ENCODE measurements at places on chromosomes 3 and 15.
A peak's percentile ranks its signal among the peaks of the same experiment; 100 is the strongest.

- no peak overlapping the region for H3K4me3 ChIP-seq
- peaks cover 25% of the 10 kb centered on the region for H3K4me1 ChIP-seq
- no peak overlapping the region for H3K27ac ChIP-seq
These were observed 138.8 kb upstream of the HACD2 start for GRCh38 chr3:123723522-123724168.

DNA sequence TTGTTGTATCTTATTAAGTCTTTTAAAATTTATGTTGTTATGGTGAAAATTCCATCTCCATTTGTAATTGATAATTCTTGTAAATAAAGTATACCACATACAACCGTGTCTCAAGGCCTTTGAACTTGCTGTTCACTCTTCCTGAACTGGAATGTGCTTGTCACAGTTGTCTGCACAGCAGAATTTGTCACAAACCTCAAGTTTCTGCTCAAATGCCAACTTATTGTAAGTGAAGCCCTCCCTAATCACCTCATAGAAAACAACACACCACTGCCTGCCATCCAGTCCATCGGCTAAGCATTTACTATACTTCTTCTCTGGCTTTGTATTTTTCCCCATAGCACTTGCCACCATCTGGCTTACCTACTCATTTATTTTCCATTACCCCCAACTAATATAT is 192.3 kb downstream of the THRB start:
- no peaks in the 10 kb centered on the region for H3K36me3 ChIP-seq
- no peaks in the 10 kb centered on the region for H3K27me3 ChIP-seq
- no peak for DNase-seq
- H3K4me3 ChIP-seq, result no peak overlapping the region

GRCh38 chr3:57062101-57062631 is 1.7 kb downstream of the SPATA12 start:
- H3K4me1 ChIP-seq, result peaks cover 15% of the 10 kb centered on the region
- H3K4me3 ChIP-seq, result no peak overlapping the region
- H3K27ac ChIP-seq, result peak overlapping the region; percentile 30
- no peaks in the 10 kb centered on the region for H3K27me3 ChIP-seq

DNA sequence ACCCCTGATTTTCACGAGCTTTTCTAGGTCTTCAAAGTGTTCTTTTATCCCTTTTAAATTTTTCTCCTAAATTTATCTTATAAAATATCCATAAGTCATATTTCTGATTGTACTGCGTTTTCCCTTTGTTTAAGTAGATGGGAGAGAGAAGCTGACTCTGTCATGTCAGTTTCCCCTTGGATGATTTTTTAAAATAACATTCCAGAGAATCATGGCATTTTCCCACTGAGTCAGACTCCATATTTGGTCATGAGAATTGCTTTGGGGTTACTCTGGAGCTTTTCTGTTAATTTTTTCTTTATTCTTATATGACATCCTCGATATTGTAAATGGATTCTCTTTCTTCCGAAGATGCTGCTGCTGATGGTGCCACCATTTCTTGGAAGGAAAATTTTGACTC is 28.6 kb upstream of the UMPS start:
- peaks cover 14% of the 10 kb centered on the region for H3K4me1 ChIP-seq
- H3K4me3 ChIP-seq, result no peak overlapping the region
- no peaks in the 10 kb centered on the region for H3K27me3 ChIP-seq
- no peak for DNase-seq

- H3K4me1 ChIP-seq, result peaks cover 40% of the 10 kb centered on the region
- H3K36me3 ChIP-seq, result peaks cover 24% of the 10 kb centered on the region
- H3K27me3 ChIP-seq, result no peaks in the 10 kb centered on the region
- no peak overlapping the region for H3K27ac ChIP-seq
These were observed 5.4 kb downstream of the PCBP4 start for GRCh38 chr3:51961602-51962569.

DNA sequence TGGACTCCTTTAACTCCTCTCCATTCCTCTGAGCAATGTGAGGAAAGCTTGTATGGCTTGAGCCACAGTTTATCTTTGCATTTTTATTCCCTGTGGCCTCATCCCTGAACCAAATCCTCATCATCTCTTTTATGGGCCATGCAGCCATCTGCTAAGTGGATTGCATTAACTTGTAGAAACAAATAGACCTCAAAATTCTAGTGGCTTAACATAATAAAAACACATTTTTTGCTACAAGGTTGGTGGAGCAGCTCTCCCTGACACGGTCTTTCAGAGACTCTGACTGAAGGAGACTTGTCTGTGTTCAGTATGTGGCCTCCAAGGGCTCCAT is 135.3 kb downstream of the RPL22L1 start:
- no peaks in the 10 kb centered on the region for H3K36me3 ChIP-seq
- H3K27me3 ChIP-seq, result no peaks in the 10 kb centered on the region
- DNase-seq, result no peak
- no peak overlapping the region for H3K27ac ChIP-seq
- H3K4me1 ChIP-seq, result no peaks in the 10 kb centered on the region

GRCh38 chr3:13479332-13479581 is 849 bp upstream of the HDAC11 start:
- peak overlapping the region; percentile 95 for H3K27ac ChIP-seq
- peak; percentile 53 for DNase-seq
- H3K36me3 ChIP-seq, result no peaks in the 10 kb centered on the region
- no peaks in the 10 kb centered on the region for H3K27me3 ChIP-seq
- peaks cover 12% of the 10 kb centered on the region for H3K4me1 ChIP-seq

DNA sequence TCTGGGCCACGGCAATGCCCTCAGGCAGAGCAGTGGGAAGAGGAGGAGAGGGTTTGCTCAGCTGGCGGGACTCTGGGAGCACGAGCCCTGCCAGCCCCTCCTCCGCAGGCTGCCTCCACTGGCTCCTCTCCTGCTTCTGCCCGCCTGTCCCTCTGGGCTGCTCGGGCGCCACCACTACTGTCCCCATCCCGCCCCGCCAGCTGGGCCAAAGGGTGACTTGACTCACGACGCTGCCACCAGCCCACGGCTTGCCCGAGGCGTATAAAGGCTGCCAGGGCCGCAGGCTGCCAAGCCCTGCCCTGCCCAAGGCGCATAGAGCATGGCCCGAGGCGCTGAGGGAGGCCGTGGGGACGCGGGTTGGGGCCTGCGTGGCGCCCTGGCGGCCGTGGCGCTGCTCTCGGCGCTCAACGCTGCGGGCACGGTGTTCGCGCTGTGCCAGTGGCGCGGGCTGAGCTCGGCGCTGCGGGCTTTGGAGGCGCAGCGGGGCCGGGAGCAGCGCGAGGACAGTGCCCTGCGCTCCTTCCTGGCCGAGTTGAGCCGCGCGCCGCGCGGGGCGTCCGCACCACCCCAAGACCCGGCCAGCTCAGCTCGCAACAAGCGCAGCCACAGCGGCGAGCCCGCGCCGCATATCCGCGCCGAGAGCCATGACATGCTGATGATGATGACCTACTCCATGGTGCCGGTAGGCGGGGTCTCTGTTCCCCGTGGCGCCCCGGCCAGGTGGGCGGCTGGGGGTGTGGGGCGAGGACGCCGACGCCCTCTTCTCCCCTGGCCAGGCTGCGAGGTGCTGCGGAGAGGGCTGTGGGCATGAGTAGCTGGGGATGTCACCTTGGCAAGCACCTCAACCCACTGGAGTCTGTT is at the start of gene GLDN:
Gene GLDN (plus strand): TSS at position 290 of the 861 bp plus-strand sequence. CDS start 30 bp downstream, at position 320.
- H3K4me1 ChIP-seq, result peaks cover 24% of the 10 kb centered on the region
- no peaks in the 10 kb centered on the region for H3K36me3 ChIP-seq
- peak within 1 kb of the TSS; percentile 73 for H3K27ac ChIP-seq
- H3K27me3 ChIP-seq, result no peaks in the 10 kb centered on the region

- no peak for DNase-seq
- no peak overlapping the region for H3K27ac ChIP-seq
- peaks cover 4% of the 10 kb centered on the region for H3K27me3 ChIP-seq
- no peaks in the 10 kb centered on the region for H3K36me3 ChIP-seq
These were observed 3.0 kb downstream of the DGKG start for GRCh38 chr3:186359078-186359477.

DNA sequence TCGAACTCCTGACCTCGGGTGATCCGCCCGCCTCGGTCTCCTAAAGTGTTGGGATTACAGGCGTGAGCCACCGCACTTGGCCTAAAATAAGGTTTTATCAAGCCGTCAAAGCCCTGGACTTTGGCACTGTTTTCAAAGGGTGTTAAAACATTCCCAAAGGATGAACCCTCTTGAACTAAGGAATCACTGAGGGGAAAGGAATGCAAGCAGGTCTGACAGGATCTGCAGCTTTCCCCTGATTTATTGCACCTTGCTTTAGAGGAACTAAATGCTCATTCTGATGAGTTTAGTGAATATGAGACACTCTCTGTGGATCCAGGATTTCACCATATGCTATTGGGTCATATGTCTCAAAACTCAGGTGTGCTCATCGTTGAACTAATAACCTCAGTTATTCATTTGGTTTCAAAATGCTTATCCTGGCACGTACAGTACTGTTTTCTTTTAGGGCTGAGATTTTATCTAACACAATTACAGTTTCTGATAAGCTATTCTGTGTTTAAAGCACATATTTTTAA is 63.0 kb upstream of the TSC22D2 start:
- H3K4me3 ChIP-seq, result no peak overlapping the region
- no peak for DNase-seq
- no peaks in the 10 kb centered on the region for H3K27me3 ChIP-seq
- H3K4me1 ChIP-seq, result peaks cover 14% of the 10 kb centered on the region

DNA sequence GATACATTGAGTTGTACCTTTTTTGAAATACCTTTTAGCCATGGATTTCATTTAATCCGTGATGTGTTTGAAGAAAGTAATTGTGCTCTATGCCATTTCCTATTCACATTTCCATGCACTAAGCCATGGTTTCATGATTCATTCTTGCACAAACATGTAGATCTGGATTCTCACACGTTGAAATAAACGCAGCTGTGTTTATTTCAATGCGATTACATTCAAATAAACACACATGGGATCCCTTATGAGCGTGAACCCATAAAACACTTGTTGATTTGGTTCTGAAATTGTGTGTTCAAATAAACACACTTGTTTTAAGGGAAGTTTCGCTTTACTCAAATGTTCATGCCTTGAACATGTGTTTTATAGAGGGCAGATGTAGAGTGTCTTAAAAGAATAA is 39.2 kb downstream of the BBX start:
- H3K4me1 ChIP-seq, result peaks cover 13% of the 10 kb centered on the region
- H3K27ac ChIP-seq, result no peak overlapping the region
- no peaks in the 10 kb centered on the region for H3K36me3 ChIP-seq
- H3K4me3 ChIP-seq, result no peak overlapping the region
- no peaks in the 10 kb centered on the region for H3K27me3 ChIP-seq
- DNase-seq, result no peak

GRCh38 chr15:90030376-90030775 is 29.3 kb downstream of the ZNF710 start:
- H3K27ac ChIP-seq, result no peak overlapping the region
- H3K4me1 ChIP-seq, result peaks cover 28% of the 10 kb centered on the region
- H3K4me3 ChIP-seq, result no peak overlapping the region

- no peaks in the 10 kb centered on the region for H3K36me3 ChIP-seq
- no peak for DNase-seq
- H3K4me1 ChIP-seq, result peaks cover 26% of the 10 kb centered on the region
- no peak overlapping the region for H3K27ac ChIP-seq
These were observed 30.6 kb downstream of the LDHAL6B start for GRCh38 chr15:59237119-59237855.

- no peak for DNase-seq
- H3K36me3 ChIP-seq, result no peaks in the 10 kb centered on the region
- H3K4me1 ChIP-seq, result peaks cover 11% of the 10 kb centered on the region
- no peaks in the 10 kb centered on the region for H3K27me3 ChIP-seq
These were observed 332.0 kb upstream of the SLCO3A1 start for GRCh38 chr15:91521548-91521947.

DNA sequence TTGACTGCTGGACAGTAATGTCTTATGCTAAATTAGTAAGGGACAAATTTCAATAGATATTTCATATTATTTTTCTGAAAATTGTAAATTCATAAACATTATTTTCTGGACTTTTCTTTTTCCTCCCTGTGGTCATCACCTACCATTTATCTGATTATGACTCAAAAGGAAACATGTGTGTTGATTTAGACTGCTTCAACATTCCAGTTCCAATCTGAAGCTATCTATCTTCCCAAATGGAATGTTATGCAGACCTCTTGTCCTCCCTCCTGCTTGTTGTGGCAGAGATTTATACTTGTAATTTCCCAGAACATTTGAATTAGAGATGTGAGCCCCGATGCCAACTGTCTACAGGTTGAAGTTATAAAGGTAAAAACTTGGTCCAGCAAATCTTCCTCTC is 803.4 kb downstream of the TUSC7 start:
- no peaks in the 10 kb centered on the region for H3K4me1 ChIP-seq
- no peak overlapping the region for H3K27ac ChIP-seq
- no peaks in the 10 kb centered on the region for H3K27me3 ChIP-seq
- H3K4me3 ChIP-seq, result no peak overlapping the region
- no peak for DNase-seq
- no peaks in the 10 kb centered on the region for H3K36me3 ChIP-seq

DNA sequence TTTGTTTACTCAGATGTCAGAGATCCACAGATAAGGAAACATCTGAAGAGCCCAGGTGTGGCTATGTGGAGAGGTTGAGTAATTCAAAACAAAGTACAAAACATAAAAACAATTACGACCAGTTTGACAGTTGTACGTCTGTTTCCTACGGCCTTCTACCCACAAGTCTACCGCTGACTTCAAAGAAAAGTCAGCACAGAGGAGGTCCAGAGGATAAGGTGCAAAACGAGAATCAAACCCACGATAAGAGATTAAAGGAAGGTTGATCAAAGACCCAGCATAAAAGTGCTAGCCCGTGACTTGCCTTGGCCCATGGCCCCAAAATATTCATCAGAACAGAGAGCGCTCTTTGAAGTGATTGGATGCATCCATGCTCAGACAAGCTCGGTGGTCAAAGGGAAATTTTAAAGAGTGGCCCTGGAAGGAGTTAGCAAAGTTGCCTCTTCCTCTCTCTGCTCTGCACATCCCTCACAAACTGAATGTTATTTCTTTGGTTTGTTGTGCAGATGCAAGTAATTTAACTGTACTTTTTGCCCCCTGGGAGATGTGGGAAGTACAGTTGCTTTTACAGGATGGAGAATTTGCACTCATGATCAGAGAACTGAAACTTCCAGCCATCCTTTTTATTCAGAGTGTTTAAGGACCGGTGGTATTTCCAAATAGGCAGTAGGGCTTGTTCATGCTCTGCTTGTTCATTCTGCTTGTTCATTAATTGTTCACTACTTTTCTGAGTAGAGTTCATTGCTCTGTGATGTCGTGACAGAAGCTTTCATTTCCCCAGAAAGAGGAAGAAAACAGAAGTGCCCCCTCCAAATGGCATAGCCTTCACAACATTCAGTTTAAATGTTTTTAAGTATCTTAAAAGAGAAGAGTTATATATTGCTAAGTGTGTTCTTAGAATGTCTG is 31.1 kb downstream of the MME start:
- H3K4me1 ChIP-seq, result no peaks in the 10 kb centered on the region
- H3K27ac ChIP-seq, result no peak overlapping the region
- DNase-seq, result no peak
- H3K36me3 ChIP-seq, result no peaks in the 10 kb centered on the region
- no peaks in the 10 kb centered on the region for H3K27me3 ChIP-seq

- H3K27me3 ChIP-seq, result no peaks in the 10 kb centered on the region
- H3K4me3 ChIP-seq, result no peak overlapping the region
- H3K36me3 ChIP-seq, result no peaks in the 10 kb centered on the region
- H3K27ac ChIP-seq, result no peak overlapping the region
- H3K4me1 ChIP-seq, result peaks cover under 1% of the 10 kb centered on the region
These were observed 155.7 kb downstream of the LPP start for GRCh38 chr3:188309437-188310269.

- no peak for DNase-seq
- H3K4me3 ChIP-seq, result no peak overlapping the region
- no peaks in the 10 kb centered on the region for H3K27me3 ChIP-seq
- H3K36me3 ChIP-seq, result no peaks in the 10 kb centered on the region
These were observed 4.1 kb downstream of the EFCAB12 start for GRCh38 chr3:129424185-129424841.

Data from heart left ventricle (tissue), 16 donors.